ENCODE measurements at places on chromosomes 3 and 15.

DNA sequence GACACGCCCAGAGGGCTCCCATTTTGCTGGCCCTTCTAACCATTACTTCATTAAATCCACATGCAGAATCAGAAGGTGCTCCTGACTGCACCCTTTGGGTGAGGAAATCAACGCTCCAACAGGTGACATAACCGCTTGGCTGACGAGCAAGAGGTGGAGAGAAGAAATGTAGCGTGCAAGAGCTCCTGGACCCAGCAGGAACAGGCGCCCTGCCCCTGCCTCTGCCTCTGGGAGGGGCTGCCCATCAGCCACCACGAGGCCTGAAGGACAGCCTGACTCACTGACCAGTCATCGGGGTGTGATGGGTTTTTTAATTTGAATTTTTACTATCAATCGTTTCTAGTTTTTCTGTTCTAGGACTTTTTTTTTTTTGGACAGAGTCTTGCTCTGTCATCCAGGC is 218.2 kb downstream of the ADAMTS17 start:
- DNase-seq, result no peak

- no peak for DNase-seq
Measured at GRCh38 chr3:49740427-49740826, 16.7 kb upstream of the GMPPB start.

- no peak for DNase-seq
Measured at GRCh38 chr15:27058939-27059338, 88.0 kb downstream of the GABRG3 start.

GRCh38 chr3:70556056-70556455 is 243.6 kb upstream of the MDFIC2 start:
- no peak for DNase-seq

DNA sequence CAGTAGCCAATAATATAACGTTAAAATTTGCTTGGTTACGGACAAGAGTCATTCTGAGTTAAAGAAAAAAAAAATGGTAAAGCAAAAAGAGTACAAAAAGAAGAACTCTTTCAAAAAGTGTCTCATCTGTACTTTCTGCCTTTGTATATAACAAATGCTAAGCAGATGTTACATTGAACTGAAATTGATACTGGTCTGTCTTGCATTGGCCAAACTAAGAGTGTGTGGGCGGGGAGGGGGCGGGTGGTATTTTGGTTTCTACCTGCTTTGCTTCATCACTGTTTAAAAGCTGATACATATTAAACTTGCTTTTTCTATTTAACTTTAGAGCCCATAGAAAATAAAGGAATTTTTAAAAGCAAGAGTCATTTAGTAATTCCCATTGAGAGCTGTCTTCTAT is 215.0 kb upstream of the THBS1 start:
- DNase-seq, result no peak

- no peak for DNase-seq
Measured at GRCh38 chr15:90080818-90081393, 21.4 kb downstream of the IDH2 start.

- DNase-seq, result no peak
Measured at GRCh38 chr3:193134856-193135255, 106.2 kb upstream of the PLAAT1 start.

DNA sequence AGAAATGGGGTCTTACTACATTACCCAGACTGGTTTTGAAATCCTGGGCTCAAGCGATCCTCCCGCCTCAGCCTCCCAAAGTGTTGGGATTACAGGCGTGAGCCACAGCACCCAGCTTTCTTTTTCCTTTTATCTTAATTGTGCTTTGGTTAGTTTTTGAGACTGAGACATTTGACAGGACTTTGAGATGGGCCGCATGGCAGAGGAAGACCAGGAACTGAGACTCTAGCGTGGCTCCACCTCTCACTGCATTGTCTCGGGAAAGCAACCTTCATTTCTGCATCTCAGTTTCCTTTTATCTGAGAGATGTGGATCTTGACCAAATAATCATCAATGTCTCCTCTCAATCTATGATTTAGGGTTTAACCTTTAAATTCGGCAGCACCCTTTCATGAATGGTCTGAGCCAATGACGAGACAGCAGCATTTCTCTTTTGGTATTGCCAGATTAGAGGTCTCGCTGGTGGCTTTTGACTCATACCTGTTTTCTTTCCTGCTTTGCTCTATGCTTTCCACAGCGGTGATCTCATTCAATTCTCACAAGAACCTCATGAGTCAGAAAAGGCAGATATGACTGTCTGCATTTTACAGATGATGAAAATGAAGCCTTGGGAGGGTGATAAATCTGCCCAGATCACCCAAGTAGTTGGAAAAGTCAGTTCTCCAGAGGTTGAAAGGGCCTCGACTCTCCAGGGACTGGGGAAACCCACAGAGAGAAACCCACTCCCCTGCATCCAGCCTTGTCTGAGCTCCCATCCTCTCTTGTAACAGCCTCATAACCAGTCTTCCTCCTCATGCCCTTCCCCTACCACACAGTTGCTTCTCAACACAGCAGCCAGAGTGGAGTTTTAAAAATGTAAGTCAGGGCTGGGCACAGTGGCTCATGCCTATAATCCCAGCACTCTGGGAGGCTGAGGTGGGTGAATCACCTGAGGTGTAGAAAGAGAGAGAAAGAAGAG is 84.8 kb upstream of the FOXB1 start:
- no peak for DNase-seq

GRCh38 chr15:101637516-101637915 is 14.7 kb downstream of the TM2D3 start:
- no peak for DNase-seq
